ENCODE measurements at places on chromosomes 16 and 17.

DNA sequence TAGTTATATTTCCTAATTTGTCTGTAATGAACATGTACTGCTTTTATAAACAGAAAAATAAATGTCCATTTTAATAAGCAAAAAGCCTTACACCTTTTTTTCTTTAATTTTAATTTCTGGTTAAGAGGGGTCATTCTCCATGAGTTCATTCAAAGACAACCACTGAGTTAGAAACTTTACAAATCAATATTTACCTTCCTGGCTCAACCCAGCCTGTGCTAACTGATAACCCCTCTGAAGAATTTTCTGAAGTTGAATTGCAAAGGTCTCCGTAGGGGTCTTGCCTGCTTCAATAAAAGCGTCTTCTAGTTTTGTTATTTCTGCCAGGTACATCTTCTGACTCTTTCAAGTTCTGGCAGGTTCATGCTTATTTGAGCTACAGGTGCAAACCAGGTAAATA, 440.4 kb upstream of the SALL1 start:
- no peak for DNase-seq

- DNase-seq = no peak
Measured at GRCh38 chr17:64441772-64442540, 7.0 kb upstream of the MILR1 start.

DNA sequence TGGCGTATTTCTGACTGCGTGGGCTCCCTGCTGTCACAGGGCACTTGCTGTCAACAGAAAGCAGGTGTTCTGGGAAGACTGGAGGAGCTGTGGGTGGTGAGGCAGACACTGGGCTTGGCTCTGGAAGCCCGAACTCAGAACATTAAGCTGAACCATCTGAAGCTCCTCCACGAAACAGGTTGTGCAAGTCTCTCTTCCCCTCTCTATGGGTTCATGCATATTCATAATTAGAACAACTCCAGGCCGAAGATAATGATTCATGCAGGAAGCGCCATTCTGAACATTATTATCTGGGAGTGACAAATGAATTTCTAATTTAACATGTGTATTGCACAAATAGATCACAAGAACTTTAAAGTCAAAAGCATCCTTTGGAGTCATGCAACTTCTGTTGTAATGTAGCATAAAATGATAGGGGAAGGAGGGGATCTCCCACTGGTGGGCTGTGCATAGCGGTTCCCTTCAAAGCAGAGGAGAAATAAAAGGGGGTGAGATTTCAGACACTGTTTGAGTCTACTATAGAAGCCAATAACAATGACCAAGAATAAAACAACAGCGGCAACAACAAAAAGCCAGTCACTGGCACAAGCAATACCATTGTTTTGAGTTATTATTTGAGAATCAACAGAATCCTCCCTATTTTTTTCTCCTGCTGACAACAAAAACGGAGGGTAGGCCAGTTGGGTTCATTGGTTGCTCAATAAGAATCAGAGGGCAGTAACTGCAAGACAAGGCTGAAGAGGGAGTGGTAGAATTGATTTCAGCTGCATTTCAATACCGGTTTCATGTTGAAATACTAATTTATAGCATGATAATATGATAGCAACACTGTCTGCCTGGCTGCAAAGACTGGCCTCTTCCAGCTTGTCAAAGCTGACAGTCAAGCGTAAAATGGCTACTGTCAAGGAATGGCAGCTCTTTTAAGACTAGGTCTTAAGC, 407.3 kb downstream of the XYLT1 start:
- DNase-seq = no peak

DNA sequence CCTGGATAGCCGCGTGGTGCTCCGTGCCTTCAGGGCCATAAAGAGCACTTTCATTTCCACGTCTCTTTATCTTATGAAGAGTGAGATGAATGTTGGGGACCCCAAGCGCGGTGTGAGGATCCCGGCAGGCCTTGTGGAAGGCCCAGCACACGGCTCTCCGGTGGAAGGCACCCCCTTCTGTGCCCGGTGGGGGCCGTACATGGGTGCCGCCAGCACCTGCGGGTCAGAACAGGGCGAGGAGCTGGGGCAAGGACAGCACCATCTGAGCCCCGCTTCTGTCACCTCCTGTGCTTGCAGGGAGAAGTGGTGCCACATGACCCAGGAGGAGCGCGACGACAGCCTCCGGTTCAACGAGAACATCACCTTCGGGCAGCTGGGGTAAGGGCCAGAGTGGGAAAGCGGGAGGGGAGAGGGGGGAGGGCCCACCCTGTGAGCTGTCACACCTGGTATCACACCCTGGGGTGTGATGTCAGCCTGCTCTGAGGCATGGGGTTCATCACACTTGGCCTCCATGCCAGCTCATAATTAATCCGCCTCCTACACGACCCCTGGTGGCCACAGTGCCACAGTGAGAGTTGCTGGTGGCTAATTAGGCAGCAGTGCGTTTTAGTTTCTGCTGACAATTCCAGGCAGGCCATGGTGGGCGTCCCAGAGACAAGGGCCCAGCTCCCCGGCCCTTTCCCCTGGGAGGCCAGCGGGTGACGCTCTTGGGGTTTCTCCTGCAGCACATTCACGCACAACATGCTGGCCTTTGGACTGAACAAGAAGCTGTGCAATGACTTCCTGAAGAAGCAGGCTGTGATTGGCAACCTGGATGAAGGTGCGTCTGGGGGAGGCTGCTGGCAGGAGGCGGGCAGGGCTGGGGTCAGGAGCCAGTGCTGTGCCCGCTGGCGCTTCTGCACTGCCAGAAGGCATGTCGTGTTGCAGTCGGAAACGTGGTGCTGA, 25.7 kb downstream of the CIBAR2 start:
- DNase-seq = peak; percentile 1

DNA sequence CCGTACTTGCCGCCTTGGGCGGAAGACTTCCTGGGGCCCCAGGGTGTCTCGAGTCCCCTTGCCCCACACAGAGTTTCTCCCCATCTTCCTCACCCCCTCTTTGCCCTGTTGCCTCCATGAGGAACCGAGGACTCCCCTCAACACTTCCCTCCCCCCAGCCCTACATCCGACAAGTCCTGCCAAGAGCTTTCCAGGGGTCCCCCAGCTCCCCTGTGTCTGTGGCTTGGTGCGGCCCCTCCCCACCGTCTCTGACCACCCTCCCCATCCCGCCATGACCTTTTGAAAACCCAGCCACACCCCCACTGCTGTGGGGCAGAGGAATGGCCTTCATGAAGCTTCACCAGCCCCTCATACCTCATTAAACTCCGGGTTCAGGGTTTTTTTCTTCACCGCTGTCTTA, 11.4 kb downstream of the SCGB1C2 start:
- DNase-seq = no peak

DNA sequence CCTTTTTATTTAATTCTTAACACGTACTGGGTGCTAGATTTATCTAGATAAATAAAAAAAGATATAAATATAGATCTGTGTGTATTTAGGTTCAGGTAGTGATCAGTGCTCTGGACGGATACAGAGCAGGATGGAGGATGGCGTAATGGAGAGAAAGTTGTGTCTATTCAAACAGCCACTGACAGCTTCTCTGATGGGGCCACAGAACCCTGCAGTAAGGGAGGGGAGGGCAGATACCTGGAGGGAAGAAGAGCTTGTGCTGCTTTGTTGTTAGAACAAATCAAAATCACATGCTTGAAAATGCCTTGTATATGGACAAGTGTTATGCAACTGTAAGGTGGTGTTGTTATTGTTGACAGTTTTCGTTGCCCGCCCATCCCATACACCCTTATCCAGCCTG, 170.2 kb downstream of the UTP18 start:
- no peak for DNase-seq
